B cell (primary cell): ENCODE measurements at places on chromosomes 11 and 22. TPM values are rescaled to one million over a fixed set of nuclear protein-coding genes. Genes with fewer than 3 reads are reported as not detected.

HBG2 gene
- total RNA-seq, result not detected in 2 replicates

BACE1-AS gene
- total RNA-seq, result 11.2 and 13.9 TPM in 2 replicates

IL10RA gene
- total RNA-seq, result 417 and 434 TPM in 2 replicates

TMEM45B gene
- total RNA-seq, result not detected in 2 replicates

DNA sequence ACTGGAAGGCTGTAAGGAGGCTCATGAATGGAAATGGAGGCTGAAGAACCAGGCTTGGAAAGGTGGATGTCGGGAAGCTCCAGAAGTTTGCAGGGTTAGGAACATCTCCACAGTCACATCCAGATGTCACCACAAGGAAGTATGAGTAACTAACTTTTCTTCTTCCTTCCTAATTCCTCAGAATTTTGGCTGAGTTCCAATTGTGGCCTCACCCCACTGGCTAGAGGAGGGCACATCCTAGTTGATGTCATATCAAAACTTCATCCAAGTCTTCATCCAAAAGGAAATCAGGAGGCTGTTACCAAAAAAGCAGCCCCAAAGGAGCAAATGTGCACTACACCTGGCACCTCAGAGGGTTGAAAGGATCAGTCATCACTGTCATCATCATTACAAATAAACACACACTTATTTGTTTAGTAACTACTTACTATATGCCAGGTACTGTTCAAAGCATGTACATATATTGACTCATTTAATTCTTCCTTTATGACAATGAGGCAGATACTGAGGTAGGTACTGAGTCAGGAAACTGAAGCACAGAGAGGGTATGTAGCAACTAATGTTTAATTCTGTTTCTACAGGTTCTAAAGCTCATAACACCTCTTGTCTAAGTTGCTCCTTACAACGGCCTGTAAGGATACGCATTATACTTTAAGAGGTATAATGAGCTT, 7.3 kb upstream of the PTPN5 start:
- no peak for DNase-seq

- DNase-seq, result no peak
Measured at GRCh38 chr11:44729713-44730112, 3.0 kb downstream of the TSPAN18 start.

DNA sequence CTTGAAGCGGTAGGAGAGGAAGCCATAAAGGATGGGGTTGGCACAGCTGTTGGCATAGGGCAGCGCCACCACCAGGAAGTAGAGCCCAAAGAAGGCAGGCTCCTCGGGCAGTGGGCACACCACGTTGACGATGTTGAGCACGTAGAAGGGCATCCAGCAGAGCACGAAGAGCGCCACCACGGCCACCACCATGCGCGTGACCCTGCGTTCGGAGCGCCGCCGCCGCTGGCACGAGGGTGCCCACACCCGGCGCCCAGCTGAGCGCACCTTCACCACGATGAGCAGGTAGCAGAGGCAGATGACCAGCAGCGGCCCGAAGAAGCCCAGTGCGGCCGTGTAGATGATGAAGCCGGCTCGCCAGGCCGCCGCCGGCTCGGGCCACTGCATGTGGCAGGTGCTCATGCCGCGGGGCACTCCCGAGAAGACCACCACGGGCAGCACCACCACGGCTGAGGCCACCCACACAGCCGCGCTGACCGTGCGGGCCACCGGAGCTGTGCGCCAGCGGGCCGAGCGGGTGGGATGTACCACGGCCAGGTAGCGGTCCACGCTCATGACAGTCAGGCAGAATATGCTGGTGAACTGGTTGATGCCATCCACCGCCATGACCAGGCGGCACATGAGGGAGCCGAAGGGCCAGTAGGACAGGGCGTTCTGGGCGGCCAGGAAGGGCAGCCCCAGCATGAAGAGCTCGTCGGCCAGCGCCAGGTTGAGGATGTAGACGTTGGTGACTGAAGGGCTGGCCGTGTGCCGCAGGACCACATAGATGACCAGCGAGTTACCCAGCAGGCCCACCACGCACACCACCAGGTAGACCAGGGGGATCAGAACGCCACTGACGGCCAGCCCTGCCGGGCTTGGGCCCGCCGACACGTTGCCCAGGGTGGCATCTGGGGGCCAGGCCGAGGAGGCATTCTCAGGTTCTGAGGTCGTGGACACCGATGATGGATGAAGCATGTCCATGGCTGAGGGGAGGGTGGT, 5.1 kb downstream of the SSTR3 start:
- no peak for DNase-seq

- no peak for DNase-seq
Measured at GRCh38 chr11:95175818-95176380, 55.1 kb downstream of the SESN3 start.

DNA sequence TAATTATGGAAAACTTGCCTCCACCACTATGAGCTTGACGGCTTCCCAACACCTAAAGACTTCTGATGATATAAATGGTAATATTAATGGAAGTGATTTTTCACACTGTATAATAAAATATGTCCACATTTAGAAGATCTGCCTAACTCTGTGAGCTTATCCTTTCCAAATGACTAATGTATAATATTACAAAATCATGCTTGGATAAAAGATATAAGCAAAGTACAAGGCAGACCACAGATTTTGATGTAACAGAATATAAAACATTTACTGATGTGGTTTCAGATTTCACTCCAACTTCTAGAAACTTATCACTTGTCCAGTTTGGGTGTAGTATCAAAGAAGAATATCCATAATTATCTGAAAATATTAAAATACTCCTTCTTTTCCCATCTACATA, 36.9 kb downstream of the GALNT18 start:
- no peak for DNase-seq

- no peak for DNase-seq
Measured at GRCh38 chr22:46902436-46902835, 140.0 kb downstream of the TBC1D22A start.

GRCh38 chr11:66720223-66720898, 8.7 kb downstream of the SPTBN2 start:
- DNase-seq, result no peak

DNA sequence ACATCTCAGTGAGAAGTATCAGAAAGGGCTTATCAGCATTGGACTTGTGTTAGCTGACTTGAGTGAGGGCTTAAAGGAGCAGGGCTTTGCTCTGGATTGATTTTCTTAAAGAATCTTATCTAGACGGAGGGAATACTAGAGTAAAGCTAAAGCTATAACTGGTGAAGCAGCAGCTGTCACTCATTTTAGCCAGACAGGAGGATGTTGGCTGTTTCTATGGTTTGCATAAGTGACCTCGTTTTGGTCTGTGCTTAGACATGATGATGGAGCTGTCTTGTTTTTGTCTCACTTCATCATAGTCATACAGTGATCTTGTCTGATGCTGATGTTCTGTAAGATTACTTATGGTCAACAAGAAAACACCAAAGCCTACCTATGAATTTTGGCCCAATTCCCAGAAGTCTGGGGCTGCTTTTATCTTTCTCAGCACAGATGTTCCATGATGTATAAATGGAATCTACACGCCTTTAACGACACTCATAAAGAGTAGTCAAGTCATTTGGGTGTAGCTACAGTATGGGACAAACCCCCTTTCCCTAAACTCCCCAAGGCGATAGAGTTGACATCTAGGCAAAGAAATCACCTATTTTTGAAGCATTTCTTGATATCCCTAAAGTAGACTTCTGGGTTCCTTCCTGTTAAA, 77.5 kb upstream of the UCP3 start:
- no peak for DNase-seq

- DNase-seq, result no peak
Measured at GRCh38 chr11:119780222-119780953, 51.4 kb upstream of the NECTIN1 start.

DNA sequence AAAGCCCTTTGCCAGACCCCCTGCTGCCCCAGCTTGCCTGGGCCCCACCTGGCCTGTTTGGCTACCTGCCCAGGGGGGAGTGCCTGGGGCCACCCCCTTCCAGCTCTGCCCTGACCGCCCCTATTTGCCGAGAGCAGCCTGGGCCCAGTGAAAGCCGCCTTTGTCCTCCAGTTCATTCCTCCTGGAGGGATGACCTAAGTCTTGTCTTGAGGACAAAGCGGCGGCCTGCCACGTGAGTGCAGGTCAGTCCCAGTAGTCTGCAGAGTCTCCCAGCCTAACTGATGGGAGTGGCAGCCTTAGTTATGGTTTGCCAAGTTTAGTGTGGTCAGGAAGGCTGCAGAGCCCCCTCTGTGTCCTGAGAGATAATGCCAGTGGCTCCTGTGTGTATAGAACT, 115.9 kb upstream of the CRYBB3 start:
- no peak for DNase-seq

GRCh38 chr11:35763301-35763700, 100.7 kb downstream of the TRIM44 start:
- DNase-seq, result no peak

DNA sequence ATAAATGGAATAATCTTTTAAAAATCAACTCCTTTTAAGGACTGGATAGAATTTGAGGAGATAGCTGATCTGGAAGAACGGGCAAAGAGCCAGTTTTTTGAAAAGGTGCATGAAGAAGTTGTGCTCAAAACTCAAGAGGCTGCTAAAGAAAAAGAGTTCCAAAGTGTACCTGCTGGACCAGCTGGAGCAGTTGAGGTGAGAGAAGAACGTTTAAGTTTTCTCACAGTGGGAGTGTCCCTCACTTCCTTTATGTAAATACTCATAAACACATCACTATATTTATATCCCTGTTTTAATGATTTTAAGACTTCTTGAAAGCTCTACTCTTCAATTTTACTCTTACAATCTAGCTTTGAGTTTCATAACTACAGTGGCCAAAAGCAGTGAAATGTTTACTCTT, 11.7 kb upstream of the ANKRD42 start:
- no peak for DNase-seq

GRCh38 chr11:122197066-122197987, 81.3 kb upstream of the BLID start:
- DNase-seq, result no peak

GRCh38 chr11:34552270-34552669, 38.7 kb upstream of the ELF5 start:
- no peak for DNase-seq

DNA sequence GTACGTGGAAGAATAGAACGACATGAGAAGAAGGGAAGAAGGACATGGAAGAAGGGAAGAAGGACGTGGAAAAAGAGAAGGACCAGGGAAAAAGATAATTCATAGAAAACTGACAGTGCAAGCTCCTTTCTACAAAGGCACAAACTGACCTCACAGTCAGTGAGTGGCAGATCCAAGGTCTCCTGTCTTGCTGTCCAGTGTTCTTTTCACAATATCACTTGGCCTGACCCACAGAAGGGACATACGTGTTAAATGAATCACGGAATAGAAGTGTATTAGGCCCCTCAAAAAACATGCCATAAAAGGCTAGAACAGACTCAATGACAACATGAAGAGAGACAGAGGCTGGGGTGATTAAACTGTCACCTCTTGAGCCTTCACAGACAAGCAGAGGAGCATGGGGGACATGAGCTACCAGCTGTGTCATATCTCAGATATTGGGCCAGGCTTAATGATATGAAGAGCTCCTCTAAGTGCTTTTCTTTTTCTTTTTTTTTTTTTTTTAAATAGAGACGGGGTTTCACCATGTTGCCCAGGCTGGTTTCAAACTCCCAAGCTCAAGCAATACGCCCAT, 4.6 kb downstream of the ASCC2 start:
- DNase-seq, result no peak
